DMS153 (cell line): ENCODE measurements at places on chromosomes 3 and 15.

DNA sequence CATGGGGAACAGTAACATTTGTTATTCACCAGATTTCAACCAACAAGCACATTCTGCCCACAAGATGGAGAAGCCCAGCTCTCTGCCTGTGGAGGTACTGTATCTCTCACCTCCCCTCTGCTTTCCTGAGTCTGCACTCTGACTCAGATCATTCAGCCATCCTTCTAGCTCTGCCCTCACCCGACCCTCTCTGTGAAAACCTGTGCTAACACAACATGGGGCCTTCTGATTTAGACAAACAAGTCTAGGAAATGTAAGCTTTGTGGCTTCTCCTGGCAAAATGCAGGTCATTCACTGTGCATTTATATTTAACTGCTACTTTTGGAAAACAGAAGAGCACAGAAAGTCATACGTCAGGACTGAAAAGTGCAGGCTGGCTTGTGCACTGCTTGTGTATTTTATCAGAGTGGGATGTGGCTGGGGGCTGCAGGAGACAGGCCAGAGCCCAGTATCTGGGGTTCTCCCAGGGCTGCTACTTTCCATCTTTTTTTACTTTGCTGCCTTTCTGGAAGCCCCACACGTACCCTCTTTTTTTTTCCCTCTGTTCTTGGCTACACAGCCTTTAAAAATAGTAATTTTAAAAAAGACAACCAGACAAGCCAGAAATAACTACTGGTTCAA, 50.8 kb downstream of the SUSD5 start:
- no peak for DNase-seq

DNA sequence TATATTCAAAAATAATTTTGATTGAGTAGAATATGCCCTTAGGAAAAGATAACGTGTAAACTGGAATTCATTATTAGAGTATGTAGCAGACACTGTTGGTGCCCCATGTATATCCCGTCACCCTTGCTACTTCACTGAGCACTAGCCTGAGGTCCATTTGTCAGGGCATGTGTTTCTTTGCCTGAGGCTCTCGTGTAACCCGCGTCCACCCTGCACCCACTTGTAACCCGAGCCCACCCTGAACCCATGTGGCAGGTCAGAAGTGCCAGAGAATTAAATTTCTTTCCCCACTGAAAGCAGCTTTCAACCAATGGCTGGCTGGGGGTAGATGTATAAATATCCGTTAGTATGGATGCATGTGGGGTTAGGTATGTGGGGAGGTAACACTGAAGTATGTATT, 474.2 kb upstream of the ZNF385D start:
- DNase-seq, result no peak

GRCh38 chr15:52527911-52528563, 643 bp downstream of the MYO5A start:
- no peak for DNase-seq

DNA sequence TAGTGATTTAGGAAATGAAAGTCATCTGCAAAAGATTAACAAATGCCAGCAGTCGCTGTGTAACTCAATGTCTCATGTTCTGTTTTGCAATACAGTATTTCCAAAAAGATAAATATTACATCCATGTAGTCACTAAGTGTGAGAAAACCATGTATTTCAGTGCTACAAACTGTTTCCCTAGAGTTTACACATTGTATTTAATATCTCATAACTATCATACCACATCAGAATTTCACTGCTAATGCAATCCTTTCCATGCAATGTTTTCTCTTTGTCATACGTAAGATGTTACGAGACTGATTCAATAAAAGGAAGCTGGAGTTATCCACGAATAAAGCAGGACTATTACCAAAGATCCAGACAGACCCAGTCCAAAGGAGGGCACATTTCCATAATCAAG, 269.4 kb downstream of the GBE1 start:
- DNase-seq, result no peak

DNA sequence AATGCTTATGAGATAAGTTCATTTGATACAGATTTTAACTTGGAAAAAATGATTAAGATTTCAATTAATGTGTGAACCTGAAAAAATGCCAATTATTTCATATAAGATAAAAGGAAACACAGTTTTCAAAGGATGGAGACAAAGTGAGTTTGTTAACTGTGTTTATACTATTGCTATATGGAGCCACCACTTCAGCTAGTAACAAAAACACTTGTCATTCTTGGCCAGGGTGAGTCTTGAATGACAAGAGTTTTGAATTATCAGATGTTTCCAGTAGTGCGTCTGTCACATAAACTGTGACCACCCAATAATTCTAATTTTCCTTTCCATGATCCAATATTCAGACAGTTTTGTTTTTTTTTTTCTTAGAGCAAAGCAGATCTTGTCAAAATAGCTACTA, 78.0 kb upstream of the GADL1 start:
- no peak for DNase-seq

GRCh38 chr3:128366136-128366535, 100.6 kb downstream of the DNAJB8 start:
- no peak for DNase-seq

GRCh38 chr15:87910301-87910700, 346.2 kb downstream of the NTRK3 start:
- DNase-seq, result no peak

GRCh38 chr3:113825090-113825489, 13.5 kb upstream of the GRAMD1C start:
- DNase-seq, result no peak

GRCh38 chr15:46660096-46660842, 1025.4 kb downstream of the SQOR start:
- DNase-seq, result no peak

- no peak for DNase-seq
Measured at GRCh38 chr15:93170329-93170728, 81.3 kb upstream of the RGMA start.

GRCh38 chr15:100531823-100532327, 3.1 kb upstream of the CERS3 start:
- DNase-seq, result no peak

DNA sequence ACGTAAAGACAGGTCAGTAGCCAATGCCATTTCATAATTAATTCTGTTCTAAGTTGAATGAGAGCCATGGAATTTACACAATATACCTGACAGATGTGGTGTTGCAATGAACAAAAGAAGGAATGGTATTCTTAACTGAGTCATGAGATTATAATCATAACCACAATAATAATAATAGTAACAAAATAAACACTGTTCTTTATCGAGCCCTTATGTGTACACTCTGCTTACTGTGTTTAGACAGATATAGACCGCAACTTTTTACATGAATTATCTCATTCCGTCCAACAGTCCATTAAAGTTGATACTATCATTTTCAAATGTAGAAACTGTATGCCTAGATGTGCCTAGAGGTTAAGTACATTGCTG, 28.2 kb upstream of the SCAANT1 start:
- no peak for DNase-seq

DNA sequence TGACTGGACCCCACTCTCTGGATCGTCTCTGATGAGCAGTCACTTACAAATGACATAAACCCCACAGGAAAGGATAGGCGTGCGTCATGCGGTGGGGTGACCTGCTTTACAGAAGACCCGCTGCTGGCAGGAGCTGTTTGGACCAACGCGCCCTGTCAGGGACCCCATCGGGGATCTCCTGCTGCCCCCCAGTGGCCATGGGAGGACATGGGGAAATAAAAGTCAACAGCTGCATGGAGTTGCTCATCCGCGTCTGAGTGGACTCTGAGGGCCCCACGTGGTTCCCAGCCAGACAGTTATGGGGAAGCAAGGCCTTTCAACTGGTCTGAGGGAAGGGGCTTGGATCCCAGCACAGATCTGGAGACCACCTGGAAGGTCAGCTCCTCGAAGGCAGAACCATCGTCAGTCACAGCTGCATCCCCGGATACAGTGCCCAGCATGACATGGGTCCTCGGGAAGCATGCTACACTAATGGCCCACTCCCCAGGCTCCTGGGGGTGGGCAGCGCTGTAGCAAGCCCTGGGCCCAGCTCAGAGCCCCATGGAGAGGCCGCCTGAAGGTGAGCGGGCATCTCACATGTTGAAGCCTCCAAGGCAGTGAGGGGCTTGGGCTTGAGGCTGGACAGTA, 32.1 kb downstream of the PTH1R start:
- DNase-seq, result no peak

GRCh38 chr3:156770699-156771414, 55.3 kb upstream of the LEKR1 start:
- no peak for DNase-seq

- no peak for DNase-seq
Measured at GRCh38 chr15:66936109-66936860, 129.1 kb upstream of the SMAD3 start.

- DNase-seq, result no peak
Measured at GRCh38 chr3:71397046-71397445, 186.5 kb downstream of the FOXP1 start.

- peak; percentile 51 for DNase-seq
Measured at GRCh38 chr3:171187706-171188290, 161.3 kb upstream of the SLC2A2 start.

GRCh38 chr15:75061272-75061671, 37.9 kb downstream of the PPCDC start:
- no peak for DNase-seq

DNA sequence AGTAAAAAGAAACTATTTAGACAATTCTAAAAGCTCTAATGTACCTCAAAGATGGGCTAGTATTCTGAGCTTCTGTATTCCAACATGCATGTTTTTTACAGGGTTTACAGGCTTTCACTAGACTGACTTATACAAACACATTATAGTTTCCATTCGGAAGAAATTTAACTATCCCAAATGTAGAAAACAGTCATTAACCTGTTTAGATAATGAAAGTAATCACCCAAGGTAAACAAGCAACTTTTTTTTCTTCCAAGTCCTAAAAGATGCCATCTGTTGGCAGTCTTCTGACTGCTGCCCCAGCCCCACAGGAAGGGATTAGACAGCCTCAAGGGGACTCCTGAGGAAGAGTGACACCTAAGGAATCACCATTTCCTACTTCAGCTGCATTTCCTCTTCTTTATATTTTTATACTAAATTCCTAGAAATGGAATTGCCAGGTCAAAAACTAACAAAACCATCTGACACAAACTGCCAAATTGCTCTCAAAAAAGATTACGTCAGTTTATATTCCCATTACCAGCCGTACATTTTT, 25.5 kb downstream of the SIN3A start:
- DNase-seq, result no peak

DNA sequence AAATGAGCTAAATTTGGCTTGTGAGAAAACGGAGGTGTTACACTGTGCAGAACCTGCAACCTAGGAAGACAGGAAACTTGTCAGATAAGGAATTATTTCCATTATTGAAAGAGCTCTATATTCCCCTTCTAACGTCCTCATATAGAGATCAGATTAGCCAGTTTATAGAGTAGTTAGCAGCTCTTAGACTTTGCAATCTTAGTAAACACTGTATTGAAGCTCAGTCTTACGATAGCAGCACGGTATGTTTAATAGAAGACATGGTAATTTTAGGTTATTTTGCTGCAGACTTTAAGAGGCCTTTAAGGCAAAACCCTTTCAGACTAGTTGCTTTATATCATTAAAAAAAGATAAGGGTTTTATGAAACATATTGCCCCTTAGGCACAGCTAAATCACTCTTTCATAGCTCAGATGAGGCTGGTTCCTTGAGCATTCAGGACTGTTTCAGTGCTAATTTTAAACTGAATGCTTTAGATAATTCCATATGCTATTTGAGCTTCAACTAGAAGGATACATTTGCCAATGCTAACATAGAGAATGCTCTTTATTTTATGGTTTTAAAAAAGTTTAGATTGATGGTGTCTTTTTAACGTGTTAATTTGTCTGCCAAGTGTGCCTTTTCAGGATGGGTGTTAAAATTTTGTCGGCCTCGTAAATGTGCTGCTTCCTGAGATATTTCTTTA, 234.3 kb downstream of the PYDC2 start:
- DNase-seq, result no peak

- no peak for DNase-seq
Measured at GRCh38 chr15:98699591-98700424, 51.5 kb downstream of the IGF1R start.

DNA sequence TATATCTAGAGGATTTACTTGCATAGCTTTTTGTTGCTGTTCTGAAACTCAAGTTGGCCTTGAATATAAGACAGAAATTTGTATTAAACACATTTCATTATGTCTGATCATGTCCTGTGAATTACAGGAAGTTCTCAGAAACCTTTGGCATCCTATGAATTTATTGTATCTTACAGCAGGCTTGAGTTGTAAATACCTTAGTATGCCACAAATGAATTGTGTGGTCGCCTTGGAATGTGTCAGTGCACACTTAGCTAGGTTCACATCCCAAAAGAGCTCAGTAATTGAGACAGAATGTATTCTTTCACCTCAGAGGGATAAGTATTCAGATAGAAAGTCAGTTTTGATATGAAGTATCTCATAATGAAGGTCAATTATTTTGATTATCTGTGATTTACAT, 83.4 kb downstream of the NEK11 start:
- no peak for DNase-seq

GRCh38 chr3:184196536-184196935, 10.5 kb downstream of the ABCF3 start:
- DNase-seq, result no peak

GRCh38 chr3:139117136-139117675, 72.5 kb upstream of the PRR23C start:
- DNase-seq, result no peak

GRCh38 chr3:171142985-171143384, 116.5 kb upstream of the SLC2A2 start:
- DNase-seq, result no peak

DNA sequence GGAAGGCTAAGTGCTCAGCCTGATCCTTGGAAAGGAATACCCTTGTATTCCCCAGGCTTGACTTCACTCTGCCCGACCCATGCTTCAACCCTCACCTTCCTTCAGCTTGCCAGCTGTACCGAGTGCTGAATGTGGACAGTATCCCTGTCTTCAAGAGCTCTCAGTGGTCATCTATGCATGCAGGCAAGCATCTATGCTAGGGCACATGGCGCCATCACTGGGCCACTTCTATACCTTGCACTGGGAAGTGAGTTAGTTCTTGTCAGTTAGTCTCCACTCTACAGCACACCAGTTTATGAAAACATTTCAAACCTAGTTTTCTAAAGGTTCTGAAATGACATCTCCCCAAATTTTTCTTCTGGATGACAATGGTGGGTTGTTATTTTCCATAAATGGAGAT, 82.0 kb upstream of the MYRIP start:
- no peak for DNase-seq

GRCh38 chr3:61381745-61382392, 130.6 kb upstream of the FHIT start:
- no peak for DNase-seq

- no peak for DNase-seq
Measured at GRCh38 chr3:71512544-71512943, 71.0 kb downstream of the FOXP1 start.

DNA sequence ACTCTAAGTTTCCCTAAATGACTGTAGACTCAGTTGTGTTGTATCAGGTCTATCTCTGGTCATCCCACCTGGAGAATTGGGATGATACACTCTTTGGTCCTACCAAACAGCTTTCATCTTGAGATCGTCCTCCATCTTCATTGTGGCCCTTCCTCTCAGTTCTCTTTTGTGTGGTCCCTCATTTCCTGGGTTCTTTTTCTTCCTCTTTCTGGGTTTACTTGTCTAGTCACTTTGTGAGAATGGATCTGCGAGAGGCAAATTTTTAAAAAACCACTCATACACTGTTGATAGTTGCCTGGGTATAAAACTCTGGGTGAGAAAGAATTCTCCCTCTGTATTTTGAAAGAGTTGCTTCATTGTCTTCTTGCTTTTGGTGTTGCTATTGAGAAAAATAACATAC, 6.0 kb upstream of the AMOTL2 start:
- no peak for DNase-seq

GRCh38 chr3:84555629-84556028, 403.2 kb upstream of the CADM2 start:
- no peak for DNase-seq
